ENCODE measurements at places on chromosomes 13 and 19.

GRCh38 chr13:99985241-99985874, 3.8 kb downstream of the ZIC2 start:
- H3K4me1 ChIP-seq, result no peaks in the 10 kb centered on the region
- no peak overlapping the region for H3K27ac ChIP-seq
- H3K4me3 ChIP-seq, result no peak overlapping the region
- no peak for DNase-seq
- no peaks in the 10 kb centered on the region for H3K36me3 ChIP-seq

DNA sequence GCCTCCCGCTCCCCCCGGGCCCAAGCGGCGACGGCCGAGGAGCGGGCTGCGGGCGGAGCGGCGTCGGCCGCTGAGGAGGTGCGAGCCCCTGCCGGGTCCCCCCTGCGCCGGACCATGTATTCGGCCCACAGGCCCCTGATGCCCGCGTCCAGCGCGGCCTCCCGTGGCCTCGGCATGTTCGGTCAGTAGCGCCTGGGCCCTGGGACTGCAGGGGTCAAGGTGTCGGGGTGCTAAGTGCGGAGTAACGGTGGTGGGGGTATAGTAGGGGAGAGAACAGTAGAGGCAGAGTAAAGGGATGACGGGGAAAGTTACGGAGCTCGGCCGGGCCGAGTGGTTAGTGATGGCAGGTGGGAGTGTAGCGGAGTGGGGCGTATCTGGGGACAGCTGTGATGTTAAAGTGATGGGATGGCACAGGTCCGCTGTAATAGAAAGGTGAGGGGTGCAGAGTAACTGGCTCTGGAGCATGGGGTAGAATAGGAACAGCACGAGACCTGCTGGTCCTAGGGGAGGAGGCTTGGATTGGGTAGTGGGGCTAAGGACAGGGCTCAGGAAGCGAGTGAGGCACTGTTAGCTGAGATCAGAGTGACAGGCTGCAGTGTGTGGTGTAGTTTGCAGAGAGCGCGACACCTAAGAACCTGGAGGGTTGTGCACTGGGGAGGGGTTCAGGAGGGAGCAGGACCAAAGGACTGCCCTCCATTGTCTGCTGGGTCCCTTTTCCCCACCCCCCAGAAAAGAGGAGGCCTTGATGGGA, 15.7 kb downstream of the CIC start:
- no peaks in the 10 kb centered on the region for H3K27me3 ChIP-seq
- H3K4me3 ChIP-seq, result peak overlapping the region; percentile 76
- H3K36me3 ChIP-seq, result no peaks in the 10 kb centered on the region
- H3K27ac ChIP-seq, result no peak overlapping the region
- DNase-seq, result peak; percentile 14

DNA sequence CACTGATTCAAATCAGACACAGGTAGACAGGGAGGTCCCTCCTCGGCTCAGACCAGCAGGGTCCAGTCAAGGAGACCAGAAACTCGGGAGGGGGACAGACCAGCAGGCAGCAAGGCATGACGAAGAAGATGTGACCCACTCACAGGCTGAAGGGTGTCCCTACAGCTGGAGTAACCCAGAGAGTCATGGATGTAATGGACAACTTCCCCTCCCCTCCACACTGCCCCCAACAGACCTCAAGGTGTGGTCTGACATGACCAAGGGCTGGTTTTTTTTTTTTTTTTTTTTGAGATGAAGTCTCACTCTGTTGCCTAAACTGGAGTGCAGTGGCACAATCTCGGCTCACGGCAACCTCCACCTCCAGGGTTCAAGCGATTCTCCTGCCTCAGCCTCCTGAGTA, 34.1 kb downstream of the PBX4 start:
- H3K4me3 ChIP-seq, result no peak overlapping the region
- no peaks in the 10 kb centered on the region for H3K4me1 ChIP-seq

DNA sequence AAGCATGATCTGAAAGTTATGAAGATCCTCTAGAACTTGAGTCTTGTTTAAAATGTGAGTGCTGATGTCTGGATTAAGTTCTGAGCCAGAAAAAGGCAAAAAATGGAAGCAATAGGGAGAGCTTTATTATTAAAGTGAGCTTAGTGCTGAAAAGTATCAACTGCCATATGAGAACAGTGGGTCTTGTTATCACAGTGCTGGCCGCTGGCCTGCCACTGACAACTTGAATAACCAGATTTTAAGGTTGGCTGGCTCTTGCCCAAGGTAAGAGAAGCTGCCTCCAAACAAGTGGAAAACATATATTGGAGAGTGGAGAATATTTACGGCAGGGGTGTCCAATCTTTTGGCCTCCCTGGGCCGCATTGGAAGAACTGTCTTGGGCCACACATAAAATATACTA, 33.9 kb downstream of the NUFIP1 start:
- no peaks in the 10 kb centered on the region for H3K27me3 ChIP-seq
- no peak overlapping the region for H3K27ac ChIP-seq
- no peaks in the 10 kb centered on the region for H3K36me3 ChIP-seq
- H3K4me1 ChIP-seq, result no peaks in the 10 kb centered on the region
- no peak overlapping the region for H3K4me3 ChIP-seq

DNA sequence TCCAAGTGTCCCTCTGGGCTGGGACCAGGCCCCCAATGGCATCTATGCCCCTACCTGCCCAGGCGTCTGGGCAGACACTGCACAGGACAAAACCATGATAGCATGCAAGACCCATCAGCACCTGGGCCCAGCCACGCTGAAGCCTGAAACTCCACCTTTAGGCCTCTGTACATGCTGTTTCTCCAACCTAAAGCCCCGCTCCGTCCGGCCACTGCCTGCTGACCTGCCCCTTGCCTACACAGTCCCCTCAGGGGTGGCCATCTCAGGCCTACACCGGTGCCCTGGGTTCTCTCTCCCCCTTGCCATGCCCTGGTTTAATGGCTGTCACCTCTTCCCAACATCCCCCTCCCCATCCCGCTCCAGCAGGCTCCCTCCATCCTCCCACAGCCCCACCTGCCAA, 15.3 kb downstream of the GJA3 start:
- H3K27me3 ChIP-seq, result no peaks in the 10 kb centered on the region
- H3K4me1 ChIP-seq, result no peaks in the 10 kb centered on the region
- no peak overlapping the region for H3K4me3 ChIP-seq
- no peaks in the 10 kb centered on the region for H3K36me3 ChIP-seq
- no peak overlapping the region for H3K27ac ChIP-seq

DNA sequence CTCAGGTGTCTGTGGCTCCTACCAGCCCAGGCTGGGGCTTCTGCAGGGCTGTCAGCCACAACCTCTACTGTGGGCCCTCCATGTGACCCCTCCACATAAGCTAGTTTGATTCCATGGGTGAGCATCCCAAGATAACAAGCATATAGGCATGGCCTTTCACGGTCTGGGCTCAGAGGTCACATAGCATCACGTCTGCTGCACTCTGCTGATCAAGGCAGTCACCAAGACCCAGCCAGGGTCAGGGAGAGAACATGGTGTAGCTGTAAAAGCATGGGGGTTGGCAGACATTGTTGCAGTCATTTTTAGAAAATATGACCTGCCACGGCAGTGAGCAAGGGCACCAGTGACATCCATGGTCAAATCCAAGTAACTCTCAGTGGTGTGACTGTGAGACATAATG, 698.8 kb downstream of the UQCRFS1 start:
- DNase-seq, result no peak
- H3K36me3 ChIP-seq, result no peaks in the 10 kb centered on the region
- H3K27me3 ChIP-seq, result no peaks in the 10 kb centered on the region
- no peak overlapping the region for H3K27ac ChIP-seq
- H3K4me3 ChIP-seq, result no peak overlapping the region
